ENCODE measurements at places on chromosomes 5 and 9. TPM values are rescaled to one million over a fixed set of nuclear protein-coding genes. Genes with fewer than 3 reads are reported as not detected.

The SLC6A3 gene
- 0.13 TPM for total RNA-seq

The TAS2R1 gene
- not detected for total RNA-seq

The PNPLA7 gene
- total RNA-seq = 3.0 TPM

The PRLR gene
- total RNA-seq = 1.6 TPM

The SLC31A1 gene
- total RNA-seq = 39.3 TPM

The INSYN2B gene
- 1.1 TPM for total RNA-seq

The CDK7 gene
- total RNA-seq = 46.9 TPM

The KIF4B gene
- total RNA-seq = not detected

The DMRT3 gene
- not detected for total RNA-seq

The FOXD4 gene
- 0.43 TPM for total RNA-seq

The CDKN2A gene
- total RNA-seq = 1.8 TPM

The SLC36A2 gene
- total RNA-seq = not detected

The SPATA31A3 gene
- not detected for total RNA-seq

The ATP10B gene
- total RNA-seq = not detected

The NELFB gene
- total RNA-seq = 40.1 TPM

The COL15A1 gene
- total RNA-seq = 175 TPM

The PCDHAC2 gene
- total RNA-seq = 0.22 TPM

The SH2D3C gene
- total RNA-seq = 0.52 TPM

The EIF4E1B gene
- not detected for total RNA-seq

The ARID3C gene
- 0.26 TPM for total RNA-seq

The PLCXD3 gene
- not detected for total RNA-seq

The ACSL6 gene
- not detected for total RNA-seq

The ZNF879 gene
- 7.3 TPM for total RNA-seq

The CAMK4 gene
- 0.11 TPM for total RNA-seq

The PTGDS gene
- total RNA-seq = 0.65 TPM

The AFAP1L1 gene
- total RNA-seq = 1.8 TPM

The PCDHGA3 gene
- 6.2 TPM for total RNA-seq

The ADGRD2 gene
- total RNA-seq = not detected

The BAAT gene
- not detected for total RNA-seq

The SPATA31C1 gene
- not detected for total RNA-seq

The ZNF454 gene
- total RNA-seq = 2.5 TPM

The AK8 gene
- 0.78 TPM for total RNA-seq

The ZER1 gene
- 28.9 TPM for total RNA-seq
